ENCODE measurements at places on chromosomes 13 and 19.

DNA sequence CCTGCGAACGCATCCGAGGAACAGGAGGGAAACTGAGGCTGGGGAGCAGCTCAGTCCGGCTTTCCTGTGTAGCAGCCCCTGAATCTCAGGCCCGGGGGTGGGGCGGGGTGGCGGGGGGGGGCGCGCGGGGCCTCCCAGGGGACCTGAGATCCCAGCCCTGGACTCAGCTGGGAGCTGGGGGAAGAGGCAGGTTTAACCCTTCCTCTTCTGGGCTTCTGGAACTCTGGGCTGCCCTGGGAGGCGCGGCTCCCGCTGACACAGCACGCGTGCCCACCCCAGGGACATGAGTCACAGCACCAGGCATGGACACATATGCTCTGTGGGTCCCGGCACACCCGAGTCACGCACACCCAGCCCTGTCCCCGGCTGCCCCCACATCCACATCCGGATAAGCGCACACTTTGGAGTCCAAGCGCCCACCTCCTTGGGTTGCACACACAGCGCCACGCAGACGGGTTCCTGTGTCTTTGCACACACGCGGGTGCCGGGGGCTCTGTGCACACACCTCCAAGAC is 3.5 kb upstream of the CIRBP start:
- DNase-seq: peak; percentile 63

- no peak for DNase-seq
Measured at GRCh38 chr19:33503433-33504057, 18.0 kb downstream of the PEPD start.

DNA sequence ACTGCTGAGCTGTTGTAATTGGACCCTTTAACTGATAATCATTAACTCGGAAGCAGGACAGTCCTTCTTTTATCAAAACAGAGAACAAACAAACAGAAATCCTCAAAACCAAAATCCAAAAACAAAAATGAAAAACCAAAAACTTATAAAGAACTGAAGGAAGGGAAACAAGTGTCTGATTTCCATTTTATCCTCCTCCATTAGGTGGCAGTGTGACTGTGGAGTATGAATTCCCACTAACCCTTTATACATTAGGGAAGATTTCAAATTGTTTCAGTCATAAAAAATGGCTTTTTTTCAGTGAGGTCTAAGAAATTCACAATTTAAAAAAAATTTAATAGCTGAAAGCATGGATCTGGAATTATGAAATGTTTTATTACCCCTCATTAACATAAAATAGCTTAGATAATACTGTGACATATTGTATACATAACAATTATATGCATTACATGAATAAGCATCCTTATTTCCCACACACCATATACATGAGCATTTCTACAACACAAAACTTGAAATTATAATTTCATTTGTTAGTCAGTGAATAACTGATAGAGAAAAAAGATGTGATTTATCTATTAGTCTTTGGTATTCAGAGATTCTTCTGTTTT is 1074.3 kb upstream of the PCDH9 start:
- no peak for DNase-seq

GRCh38 chr19:10852098-10852800 is 4.0 kb downstream of the C19orf38 start:
- DNase-seq: no peak

- DNase-seq: no peak
Measured at GRCh38 chr13:91358387-91358782, 10.9 kb downstream of the MIR17HG start.

DNA sequence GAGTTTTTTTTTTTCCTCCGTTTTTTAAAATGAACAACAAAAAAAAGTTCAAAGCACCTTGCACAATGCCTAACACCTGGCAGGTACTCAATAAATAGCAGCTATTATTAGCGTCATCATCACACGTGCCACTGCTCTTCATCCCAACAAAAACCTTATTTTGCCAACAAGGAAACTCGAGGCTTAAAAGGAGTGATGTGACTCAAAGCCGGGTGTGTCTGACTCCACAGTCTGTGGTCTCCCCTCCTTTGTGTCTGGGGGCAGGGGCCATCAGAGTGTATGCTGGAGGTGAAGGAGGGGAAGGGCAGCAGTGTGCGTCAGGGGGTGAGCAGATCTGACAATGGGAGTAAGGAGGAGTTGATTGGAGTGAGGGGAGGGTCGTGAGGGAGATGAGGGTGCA is 34.1 kb upstream of the POU2F2 start:
- DNase-seq: no peak

- no peak for DNase-seq
Measured at GRCh38 chr13:111556496-111556895, 236.1 kb downstream of the TEX29 start.

- DNase-seq: no peak
Measured at GRCh38 chr19:39379865-39380396, 11.0 kb downstream of the PAF1 start.

DNA sequence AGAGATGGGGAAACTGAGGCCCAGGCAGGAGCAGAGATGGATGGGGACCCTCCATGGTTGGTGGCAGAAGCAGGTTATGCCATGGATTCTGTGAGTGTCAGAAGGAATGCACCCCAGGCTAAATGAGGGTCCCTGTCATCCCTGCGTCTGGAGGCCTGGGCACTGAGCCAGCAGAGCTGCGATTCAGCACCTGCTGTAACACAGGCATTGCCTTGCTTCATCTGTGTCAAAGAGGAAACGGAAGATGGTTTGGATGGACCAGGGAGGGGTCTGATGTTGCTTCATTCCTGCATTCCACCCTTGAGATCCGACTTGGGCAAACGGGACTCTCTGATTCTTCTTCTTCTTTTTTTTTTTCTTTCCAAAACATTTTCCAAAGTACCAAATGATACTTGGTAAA is 1.2 kb downstream of the C5AR1 start:
- peak; percentile 42 for DNase-seq

DNA sequence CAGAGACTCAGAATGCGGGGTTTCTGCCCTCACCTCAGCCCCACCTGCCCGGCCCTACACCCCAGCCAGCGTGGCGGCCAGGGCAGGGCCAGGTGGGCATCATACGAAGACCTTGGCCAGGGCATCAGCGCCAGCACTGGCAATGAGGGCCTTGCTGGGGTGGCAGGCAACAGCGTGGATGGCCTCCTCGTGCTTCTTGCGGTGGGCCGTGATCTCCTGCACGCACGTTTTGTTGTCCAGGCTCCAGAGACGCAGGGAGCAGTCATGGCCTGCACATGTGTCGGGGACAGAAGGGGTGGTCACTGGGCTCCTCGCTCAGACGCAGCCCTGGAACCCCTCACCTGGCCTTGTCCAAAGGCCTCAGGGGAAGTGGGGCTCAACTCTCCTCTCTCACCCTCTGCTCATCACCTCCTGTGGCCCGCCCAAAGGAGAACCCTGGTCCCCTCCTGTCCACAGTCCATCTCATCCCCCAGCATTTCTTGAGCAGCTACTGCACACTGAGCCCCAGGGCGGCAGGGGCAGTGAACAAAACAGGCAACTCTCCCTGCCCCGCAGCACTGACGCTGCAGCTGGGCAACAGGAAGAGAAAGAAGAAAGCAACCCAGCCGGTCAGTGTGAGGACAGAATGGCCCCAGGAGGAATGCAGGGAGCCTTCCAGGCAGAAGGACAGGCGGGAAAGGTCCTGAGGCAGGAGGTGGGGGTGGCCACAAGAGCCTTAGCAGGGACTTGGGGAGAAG is 3.8 kb upstream of the PRKD2 start:
- no peak for DNase-seq

DNA sequence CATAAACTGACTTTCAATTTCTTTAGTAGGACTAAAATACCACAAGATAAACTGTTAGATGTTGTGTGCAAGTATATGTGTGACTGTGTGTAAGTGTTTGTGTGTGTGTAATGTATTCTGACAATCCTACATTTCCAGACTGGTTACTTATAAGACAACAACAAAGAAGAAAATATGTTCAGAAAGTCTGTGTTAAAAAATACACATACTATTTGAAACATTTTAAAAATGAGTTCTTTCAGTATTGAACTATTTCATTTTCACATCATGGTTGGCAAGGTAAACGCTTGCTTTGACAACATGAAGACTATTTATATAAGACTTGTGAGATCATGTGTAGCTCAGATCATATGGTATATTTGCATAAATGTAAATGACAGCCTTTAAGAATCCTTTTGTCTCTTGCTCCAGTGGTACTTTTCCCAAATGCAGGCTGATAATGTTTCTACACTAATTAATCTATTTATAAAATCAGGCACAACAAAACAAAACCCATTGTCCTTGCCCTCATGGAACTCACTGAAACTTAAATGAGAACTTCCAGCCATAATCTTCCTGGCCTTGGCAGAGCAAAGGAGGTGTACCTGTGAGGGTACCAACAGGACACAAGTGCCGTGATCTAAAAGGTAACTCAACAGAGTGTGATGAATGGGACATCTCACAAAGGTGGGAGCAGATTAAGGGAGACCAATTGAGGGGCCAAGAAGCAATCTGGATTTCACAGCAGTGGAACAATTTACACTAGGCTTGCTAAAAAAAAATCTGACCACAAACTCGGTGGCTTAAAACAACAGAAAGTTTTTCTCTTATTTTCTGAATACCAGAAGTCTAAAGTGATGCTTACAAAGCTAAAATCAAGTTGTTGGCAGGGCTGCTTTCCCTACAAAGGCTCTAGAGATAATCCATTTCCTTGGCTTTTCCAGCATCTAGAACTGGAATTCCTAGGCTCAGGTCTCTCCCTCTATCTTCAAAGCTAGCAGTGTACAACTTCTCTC is 349.0 kb downstream of the TBC1D4 start:
- no peak for DNase-seq

DNA sequence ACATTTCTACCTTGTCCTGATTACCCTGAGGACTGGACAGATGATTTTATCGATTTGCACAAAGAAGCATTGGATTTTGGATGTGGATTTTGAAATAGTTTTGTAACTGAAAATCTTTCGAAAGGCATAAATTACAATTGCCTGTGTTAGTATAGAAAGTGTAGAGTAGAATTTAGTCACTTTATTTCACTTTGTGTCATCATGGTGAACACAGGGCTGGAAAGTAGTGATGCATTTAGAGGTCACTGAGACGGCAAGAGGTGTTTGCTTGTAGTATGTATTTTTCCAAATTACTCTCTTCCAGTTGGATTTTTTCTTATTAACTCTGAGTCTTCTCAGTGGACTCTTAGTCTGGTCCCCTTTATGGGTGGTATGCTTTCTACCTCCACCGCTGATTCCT is 326.0 kb downstream of the NALCN start:
- no peak for DNase-seq

GRCh38 chr13:45798851-45799250 is 52.7 kb downstream of the SIAH3 start:
- DNase-seq: no peak

DNA sequence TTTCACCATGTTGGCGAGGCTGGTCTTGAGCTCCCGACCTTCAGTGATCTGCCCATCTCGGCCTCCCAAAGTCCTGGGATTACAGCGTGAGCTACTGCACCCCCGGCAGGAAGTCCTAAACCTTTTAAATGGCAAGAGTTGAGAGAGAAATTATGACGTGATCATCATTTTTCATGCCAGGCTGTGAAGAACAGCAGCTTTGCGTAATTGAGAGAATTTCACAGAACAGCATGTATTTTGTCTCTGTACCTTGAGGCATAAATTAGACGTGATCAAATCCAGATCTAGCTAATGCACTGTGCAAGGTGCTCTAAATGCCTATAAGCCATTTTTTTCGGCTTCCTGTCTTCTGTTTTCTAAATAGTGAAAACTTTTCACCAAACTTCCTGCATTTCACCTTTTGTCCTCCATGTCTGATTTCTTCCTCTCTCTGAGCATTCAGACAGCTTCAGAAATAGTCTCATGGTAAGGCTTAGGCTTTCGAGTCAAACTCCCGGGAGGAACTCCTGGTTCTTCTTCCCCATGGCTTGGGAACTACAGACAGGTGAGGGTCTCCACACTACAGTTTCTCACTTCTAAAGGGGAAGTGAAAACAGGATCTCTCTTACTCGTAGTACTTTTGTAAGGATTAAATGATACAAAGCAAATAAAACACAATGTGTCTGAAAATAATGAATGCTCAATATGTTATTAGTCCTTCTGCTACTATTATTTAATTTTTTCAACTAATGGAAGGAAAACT is 51.0 kb downstream of the WDFY2 start:
- DNase-seq: no peak

- DNase-seq: no peak
Measured at GRCh38 chr19:18373407-18373891, 12.5 kb upstream of the GDF15 start.

- no peak for DNase-seq
Measured at GRCh38 chr19:17775991-17776803, 18.7 kb upstream of the B3GNT3 start.

GRCh38 chr19:16002406-16003384 is 53.9 kb downstream of the OR10H4 start:
- DNase-seq: no peak

GRCh38 chr19:8466018-8466417 is 21.2 kb downstream of the HNRNPM start:
- no peak for DNase-seq

- no peak for DNase-seq
Measured at GRCh38 chr13:76522083-76522755, 364.0 kb downstream of the KCTD12 start.

GRCh38 chr13:44904967-44905366 is 84.3 kb downstream of the NUFIP1 start:
- DNase-seq: peak; percentile 28

DNA sequence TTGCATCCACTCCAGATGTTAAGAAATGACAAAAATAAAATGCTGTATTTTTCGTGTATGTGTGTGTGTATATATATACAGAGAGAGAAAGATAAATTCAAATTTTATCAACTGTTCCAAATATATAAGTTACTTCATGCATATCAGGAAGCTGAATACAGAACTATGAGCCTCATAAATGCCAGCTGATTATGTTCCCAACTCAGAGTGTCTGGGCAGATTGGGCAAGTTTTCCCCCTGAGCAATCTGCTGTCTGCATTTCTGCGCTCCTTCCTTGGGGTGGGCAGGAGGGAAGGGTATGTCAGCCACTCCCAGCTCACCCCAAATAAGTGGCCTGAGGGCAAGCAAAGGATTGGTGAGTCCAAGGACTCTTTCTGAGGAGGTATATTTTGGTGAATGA is 154.1 kb downstream of the DCLK1 start:
- DNase-seq: no peak

- no peak for DNase-seq
Measured at GRCh38 chr13:99896369-99897075, 75.0 kb downstream of the ZIC5 start.

DNA sequence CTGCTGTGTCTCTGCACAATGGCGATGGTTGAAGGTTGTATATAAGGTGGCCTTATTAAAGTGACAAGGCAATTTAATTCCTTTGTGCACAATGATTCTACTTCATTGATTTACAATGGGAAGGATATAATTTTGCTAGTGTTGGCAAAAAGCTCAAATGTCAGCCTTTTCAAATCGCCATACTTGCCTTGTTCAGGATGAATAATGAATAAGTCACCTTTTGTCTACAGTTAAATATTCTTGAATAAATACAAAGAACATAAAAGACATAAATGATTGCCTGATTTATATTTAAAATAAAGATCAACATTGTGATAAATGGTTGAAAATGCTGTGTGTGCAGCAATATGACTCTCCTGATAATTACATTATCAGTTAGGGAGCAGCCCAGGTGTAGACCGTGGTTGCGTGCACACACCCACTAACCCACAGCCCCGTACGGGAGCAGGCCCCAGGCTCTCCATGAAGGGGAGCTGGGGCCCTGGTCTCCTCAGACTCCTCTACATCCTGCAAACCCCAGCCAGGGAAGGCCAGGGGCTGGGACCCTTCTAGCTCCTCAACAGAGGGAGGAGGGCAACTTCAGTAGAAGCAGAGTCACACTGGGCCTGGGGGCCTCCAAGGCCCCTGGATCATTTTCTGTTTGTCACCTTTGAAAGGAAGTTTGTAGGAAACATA is 64.9 kb downstream of the TEX29 start:
- DNase-seq: no peak

Data from heart right ventricle (tissue), 16 donors.